ENCODE measurements at places on chromosomes 4 and X.

DNA sequence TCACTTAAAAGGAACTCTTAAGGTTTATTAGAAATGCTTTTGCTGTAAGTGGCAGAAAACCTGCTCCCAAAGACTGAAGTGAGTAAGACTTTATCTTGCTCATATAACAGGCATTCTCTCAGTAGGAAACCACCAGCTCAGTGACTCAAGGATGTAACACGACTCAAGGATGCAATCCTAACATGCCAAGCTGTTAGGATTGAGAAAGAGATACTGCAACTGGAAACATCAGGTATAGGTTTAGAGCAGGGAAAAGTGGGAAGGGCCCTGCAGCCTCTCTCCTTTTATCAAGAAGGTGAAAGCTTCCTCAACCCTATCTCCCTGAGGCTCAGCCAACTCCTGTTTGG, 11.9 kb upstream of the SLC9A7 start:
- DNase-seq, result peak; percentile 91

DNA sequence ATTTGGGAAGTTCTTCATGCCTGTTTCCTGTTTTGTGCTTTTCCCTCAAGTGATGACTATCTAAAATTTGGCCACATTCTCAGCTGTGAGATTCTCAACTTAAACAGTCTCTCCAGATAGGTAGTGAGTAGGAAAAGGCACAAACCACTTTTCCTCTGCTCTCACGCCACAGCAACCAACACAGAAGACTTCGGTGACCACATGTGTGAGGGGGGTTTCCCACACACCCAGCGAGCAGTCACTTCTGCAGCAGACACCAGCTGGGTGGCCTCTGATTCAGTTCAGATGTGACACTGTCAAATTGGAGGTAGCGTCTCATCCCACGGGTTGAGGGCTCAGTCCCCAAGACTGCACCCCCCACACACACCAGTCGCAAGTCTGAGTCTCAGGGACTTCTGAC, 25.1 kb upstream of the CLDN34 start:
- DNase-seq, result no peak

DNA sequence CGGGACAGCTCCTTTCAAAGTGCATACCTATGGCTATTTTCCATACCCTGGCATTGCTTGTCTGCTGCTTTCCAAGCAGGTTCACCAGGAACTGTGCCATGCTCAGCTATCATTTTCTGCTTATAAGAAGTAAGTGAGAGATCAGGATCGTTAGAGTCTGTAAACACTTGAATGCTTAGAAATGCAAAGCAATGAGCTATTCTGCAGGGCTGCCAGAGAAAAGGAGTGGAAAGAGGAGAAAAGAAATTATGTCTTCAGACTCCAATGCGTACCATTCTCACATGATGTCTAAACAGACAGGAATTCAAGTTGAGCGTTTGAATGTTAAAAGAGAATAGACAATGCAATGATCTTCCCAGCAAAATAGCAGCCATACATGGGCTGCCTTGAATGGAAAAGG, 245.5 kb upstream of the SLC7A11 start:
- DNase-seq, result no peak

GRCh38 chr4:22512306-22512705, 3.6 kb downstream of the ADGRA3 start:
- DNase-seq, result peak; percentile 63

DNA sequence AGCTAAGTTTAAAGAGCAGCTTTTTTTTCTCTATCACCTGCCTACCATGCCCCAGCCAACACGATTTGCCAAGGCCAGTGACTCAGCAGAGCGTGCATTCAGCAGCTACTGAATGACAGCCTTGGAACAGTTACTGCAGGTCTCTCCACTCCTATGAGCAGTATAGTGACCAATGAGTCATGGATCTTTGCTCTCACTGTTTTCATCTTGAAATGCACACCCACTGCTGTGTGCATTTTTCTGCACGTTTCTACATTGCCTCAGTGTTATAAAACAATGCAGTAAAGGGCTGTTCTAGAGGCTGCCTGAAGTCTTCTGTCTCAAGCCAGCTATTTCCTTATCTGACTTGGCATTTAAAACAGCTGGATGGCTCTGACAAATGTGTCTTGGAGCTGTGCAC, 66.0 kb upstream of the C4orf54 start:
- peak; percentile 75 for DNase-seq

GRCh38 chrX:41481264-41482109, 34.3 kb downstream of the NYX start:
- peak; percentile 18 for DNase-seq

- DNase-seq, result no peak
These were observed 18.2 kb downstream of the MRPL1 start for GRCh38 chr4:77880784-77881183.

DNA sequence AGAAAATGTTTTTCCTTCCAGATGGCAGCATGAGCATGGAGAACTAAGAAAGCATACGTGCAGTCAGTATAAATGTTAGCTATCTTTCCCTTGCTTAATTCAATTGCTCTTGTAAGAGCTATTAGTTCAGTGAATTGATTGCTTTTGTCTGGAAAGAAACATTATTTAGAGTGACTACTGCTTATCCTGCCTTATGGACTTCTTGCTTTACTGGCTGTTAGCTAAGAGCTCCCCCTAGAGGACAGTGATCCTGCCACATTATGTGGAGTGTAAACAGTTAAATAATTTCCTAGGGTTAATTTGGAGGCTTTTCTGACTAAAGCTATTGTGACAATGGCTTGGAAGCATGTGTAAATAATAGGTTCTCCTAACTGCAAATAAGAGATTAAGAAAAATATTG, 1402.4 kb downstream of the FAM133A start:
- DNase-seq, result peak; percentile 60

GRCh38 chrX:71616672-71617529, 1.4 kb downstream of the CXCR3 start:
- no peak for DNase-seq

GRCh38 chr4:34148322-34148908, 2095.9 kb downstream of the ARAP2 start:
- DNase-seq, result peak; percentile 3

DNA sequence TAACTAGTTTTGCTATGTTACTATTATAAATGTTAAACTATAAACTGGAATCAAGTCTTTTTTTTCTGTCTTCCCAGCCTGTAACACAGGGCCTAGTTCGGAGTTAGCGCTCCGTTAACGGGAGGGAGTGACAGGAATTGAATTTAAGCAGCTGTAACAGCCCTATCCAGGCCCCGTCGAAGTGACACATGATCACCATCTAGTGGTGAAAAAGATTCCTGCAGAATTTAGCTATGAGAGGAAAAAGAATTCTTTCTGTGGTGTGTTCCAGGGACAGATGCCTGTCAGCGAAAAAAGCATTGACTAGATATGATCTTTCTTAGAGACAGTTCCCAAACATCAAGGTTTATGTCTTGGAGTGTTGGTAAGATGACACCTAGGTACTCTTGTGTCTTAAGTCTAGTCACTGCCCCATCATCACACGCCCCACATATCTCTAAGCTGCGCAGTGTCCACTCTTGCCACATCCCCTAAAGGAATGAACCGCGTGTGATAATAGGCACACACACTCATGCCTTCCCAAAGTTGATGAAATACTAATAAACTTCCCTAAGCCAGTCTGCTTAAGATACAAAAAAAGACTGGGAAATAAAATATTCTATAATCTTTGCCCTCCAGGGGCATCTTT, 2.1 kb downstream of the GAB3 start:
- peak; percentile 62 for DNase-seq

DNA sequence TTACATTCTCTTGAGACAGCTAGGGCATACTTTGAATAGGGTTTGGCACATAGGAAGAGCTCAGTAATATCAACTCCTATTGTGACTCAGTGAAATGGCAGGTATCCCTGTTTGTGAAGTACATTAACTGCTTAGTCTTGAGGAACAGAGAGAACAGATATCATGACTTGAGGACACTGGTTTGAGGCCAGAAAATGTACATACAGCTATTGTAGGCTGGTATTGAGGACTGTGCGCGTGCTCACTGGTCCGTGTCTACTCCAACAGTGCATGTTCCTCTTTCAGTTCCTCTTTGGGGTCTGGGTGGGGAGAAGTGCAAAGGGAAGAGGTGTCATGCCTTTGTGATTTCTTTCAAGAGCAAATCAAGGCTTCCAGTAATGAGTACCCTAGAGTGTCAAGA, 34.6 kb upstream of the TBC1D9 start:
- DNase-seq, result peak; percentile 6

- no peak for DNase-seq
These were observed 899.8 kb downstream of the RAB28 start for GRCh38 chr4:12584116-12584875.

DNA sequence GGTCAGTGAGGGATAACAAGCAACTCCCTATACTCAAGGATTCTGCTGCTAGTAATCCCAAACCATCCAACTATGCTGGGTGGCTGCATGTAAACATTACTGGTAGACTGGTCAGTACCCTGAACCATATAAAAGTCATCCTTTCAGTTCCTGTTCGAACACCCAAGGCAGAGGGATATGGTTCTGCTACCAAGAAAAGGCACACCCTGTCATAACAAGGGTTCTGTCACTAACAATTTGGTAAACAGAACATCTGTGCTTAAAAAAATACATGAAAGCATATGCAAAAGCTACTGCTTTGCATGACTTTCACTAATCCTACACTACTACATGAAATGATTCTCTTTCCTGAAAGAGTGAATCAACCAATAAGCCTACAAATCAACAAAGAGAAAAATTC, 76.8 kb upstream of the MCF2 start:
- no peak for DNase-seq

DNA sequence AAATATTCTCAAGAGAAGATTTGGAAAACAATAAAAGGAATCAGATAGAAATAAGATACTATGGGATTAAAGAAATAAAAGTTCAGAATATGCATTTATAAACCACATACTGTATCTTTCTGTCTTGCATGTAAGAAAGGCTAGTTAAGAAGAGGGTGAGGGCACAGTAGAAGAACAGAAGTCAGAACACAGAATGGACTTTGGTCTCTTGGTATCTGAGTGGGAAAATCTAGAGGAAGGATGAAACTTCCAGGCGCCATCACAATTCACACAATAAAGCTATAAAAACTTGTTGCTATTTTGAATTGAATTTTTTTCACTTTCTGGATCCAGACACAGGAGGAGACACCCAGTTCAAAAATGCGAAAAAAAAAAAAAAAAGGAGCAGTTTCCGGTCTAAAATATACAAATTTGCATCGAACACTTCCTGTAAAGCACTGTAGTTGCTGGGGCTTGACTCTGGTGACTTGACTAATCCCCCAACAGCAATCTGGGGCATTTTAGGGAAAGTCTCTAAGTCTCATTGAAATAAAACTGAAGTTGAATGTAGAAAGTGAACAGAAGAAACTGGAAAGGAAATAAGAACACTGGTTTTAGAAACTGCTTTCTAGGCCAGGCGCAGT, 8.1 kb upstream of the NAAA start:
- DNase-seq, result no peak

DNA sequence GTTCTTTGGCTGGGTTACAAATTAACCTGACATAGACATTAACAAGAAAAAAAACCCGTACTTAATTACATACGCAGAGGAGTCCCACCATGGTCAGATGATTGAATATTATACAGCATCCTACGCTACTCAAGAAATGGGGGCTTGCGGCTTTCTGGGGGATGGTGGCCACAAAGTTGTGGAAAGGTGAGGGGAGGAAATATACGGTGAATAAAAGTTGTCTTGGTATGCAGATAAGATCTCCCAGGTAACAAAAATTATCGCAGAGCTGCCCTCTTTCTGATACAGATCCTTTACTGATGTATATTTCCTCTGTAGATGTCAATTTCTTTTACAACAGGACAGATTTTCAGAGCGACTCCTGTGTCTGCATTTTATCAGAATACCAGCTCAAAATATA, 890 bp downstream of the DCAF16 start:
- DNase-seq, result no peak
